ENCODE measurements at places on chromosomes 11 and 22.

GRCh38 chr22:27269751-27270543 lies 531.6 kb downstream of the MN1 start:
- DNase-seq = no peak

- DNase-seq = no peak
Measured at GRCh38 chr11:121104312-121104762, 3.3 kb downstream of the TECTA start.

DNA sequence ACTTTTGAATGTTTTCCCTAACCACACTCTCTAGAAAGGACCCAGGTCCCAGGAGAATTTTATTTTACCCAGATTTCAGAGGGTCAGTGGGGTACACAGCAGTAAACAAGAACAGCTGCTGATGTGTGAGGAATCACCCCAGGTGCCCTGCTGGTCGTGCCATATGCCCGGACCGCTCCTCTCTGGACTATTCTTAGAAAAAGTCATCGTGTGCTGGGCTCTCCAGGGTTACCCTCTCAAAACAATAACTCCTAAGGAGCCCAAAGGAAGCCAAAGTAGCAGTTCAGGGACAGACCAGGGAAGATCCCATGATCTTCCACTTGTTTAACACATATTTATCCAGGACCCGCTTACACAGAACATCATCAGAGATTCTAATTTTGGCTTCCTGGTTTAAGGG lies 29.7 kb downstream of the LRP4 start:
- DNase-seq = no peak

- DNase-seq = no peak
Measured at GRCh38 chr22:50544746-50545253, 899 bp upstream of the KLHDC7B start.

DNA sequence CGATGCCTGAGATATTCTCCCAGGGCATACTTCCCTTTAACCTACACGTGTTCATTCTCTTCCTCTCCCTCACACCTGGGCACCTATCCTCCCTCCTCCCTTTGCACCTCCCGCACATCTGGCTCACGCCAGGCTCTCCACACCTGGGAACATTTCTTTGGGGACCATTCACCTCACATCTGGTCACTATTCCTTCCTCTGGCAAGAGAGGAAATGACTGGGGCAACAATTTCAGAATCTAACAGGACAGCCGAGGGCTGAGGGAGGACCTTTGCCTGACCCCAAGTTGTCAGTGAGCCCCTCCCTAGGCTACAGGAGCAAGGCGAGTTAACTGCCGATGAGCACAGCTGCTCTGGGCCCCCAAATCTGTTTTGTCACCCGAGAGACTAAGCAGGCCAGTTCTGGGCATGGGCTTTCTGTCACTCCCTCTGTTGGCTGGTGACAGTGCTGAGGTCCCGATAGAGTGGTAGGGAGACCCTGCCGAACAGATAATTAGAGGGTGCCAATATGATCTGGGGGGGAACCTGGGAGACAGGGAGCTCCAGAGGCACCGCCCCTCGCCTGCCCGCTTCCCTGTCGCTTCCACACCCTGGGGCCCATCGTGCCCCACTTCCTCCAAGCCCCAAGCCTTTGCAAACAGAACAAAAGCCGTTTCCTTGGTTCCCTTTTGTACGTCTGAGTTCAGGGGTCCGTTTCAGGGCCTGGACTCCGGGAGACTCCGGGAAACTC lies 45.6 kb downstream of the EIF3F start:
- no peak for DNase-seq

DNA sequence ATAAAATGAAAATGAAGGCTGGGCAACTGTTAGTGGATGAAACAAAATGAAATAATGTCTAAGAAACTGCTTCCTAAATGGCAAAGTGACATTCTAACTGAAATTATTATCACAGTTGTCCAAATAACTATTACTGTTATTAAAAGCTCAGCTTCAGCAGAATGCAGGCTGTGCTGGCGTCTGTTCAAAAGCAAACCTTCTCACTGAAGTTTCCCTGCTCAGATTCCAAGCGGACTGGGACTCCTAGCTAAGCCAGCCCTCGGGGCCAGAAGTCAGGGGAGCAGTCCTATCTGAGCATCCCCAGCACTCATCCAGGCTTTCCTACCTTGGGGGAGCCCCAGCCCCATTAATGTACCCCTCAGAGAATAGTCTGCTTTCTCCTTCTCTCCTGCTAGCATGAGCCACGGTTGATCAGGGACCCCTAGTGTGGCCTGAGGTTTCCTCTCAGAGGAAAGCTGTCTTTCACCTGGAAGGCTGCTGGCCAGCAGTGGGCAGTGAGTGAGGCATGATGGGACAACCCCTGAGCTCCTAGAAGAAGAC lies 1167.3 kb downstream of the TBC1D22A start:
- no peak for DNase-seq

- no peak for DNase-seq
Measured at GRCh38 chr11:79066456-79067351, 374.1 kb downstream of the TENM4 start.

All from hematopoietic multipotent progenitor cell (in vitro differentiated cells).